A375 (cell line): ENCODE measurements at places on chromosomes 13 and 19. TPM values are rescaled to one million over a fixed set of nuclear protein-coding genes. Genes with fewer than 3 reads are reported as not detected.

Gene KLK12
- total RNA-seq = not detected in 2 replicates

Gene GCDH
- total RNA-seq = 39.7 and 47.5 TPM in 2 replicates

Gene PIBF1
- total RNA-seq = 23.6 and 42.0 TPM in 2 replicates

Gene PGLYRP2
- not detected in 2 replicates for total RNA-seq

Gene TSHZ3
- 0.29 and 0.30 TPM in 2 replicates for total RNA-seq

Gene NLRP7
- total RNA-seq = not detected in 2 replicates

Gene PRR19
- total RNA-seq = 0.91 and 1.6 TPM in 2 replicates

Gene ALOX5AP
- total RNA-seq = not detected in 2 replicates

Gene ZNF460
- 61.4 and 62.2 TPM in 2 replicates for total RNA-seq

Gene VN1R4
- not detected in 2 replicates for total RNA-seq

Gene LYPD3
- total RNA-seq = 0.85 and 0.94 TPM in 2 replicates

Gene TEX29
- not detected in 2 replicates for total RNA-seq

Gene PRR12
- 7.6 and 10.9 TPM in 2 replicates for total RNA-seq

Gene ADGRE3
- total RNA-seq = not detected in 2 replicates

Gene NCCRP1
- total RNA-seq = not detected in 2 replicates

Gene SHKBP1
- total RNA-seq = 23.2 and 32.5 TPM in 2 replicates

Gene ELOF1
- 96.8 and 100 TPM in 2 replicates for total RNA-seq

Gene CCDC70
- not detected in 2 replicates for total RNA-seq

Gene CARD8
- total RNA-seq = 15.3 and 17.5 TPM in 2 replicates

Gene TUBA3C
- total RNA-seq = not detected in 2 replicates

Gene MEDAG
- total RNA-seq = not detected in 2 replicates
